ENCODE measurements at places on chromosomes 13 and 19.
A peak's percentile ranks its signal among the peaks of the same experiment; 100 is the strongest.

DNA sequence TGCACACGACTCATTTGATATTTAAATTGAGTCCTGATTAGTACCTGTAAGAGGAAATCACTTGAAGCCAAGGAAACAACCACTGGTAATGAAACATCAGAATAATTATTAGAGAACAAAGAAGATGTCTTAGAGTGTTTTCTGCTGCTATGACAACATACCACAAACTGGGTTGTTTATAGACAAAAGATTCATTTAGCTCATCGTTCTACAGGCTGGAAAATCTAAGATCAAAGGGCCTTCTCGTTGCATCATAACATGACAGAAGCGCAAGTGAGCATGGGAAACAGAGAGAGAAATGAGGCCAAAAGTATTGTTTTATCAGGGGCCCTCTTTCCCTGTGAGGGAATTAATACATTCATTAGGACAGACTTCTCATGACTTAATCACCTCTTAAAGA is 1024.0 kb upstream of the PCDH9 start:
- no peak for DNase-seq

GRCh38 chr13:111922086-111922485 is 144.9 kb upstream of the SOX1 start:
- no peak for DNase-seq

DNA sequence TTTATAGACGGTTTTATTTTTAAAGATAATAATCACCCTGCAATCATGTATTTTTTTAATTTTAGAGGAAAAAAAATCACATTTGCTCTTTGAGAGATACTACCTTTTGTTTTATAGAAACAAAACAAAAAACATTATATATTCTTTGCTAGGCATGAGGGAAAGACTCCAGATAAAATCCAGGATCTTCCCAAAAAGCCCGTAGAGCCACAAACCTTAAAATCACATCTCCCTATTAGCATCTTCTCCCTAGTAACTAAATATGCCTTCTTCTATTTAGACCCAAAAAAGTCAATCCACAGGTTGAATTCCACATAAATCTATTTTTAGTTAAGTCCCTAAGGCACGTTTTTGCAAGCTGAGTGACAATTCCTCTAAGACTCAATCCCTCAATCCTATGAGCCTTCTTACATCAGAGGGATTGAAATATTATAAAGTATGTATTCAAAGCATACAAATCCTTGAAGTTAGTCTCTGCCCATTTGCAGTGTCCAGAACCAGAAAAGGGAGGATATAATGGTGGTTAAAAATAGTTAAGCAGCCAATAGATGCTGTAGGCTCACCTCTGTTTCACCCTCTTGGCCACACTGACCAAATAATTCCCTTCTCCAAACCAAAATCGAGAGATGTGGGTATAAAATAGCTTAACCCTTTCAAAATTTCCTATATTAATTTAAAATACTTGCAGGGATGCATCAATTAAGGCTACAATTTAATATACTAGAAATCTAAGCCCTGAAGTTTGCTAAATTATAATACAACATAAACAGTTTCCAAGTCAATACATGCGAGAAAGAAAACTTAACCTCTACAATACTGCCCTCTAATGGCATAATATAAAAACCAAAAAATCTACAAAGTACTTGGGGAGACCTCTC is 64.0 kb downstream of the SERP2 start:
- peak; percentile 44 for DNase-seq

DNA sequence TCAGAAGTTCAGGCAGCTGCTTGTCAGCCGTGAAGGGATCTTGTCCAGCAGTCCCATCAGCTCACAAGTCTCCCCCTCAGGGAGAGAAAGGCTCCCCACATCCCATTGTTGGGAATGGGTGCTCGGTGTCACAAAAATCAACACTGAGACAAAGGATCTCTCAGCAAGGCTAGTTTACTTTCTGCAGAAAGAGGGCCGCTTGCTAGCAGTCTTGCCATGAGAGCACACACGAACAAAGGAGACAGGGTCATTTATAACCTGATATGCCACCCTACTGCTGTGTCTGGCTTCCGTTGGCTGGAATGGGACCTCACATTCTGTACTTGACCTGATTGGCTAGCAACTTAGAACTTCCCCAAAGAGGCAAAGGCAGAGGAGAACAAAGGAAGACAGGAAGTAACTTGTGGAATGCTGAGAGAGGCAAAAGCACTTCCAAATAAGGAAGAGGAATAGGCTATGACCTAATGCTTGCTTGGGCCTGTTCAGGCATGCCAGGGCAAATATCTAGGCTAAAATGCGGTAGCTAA is 8.7 kb upstream of the IGFL3 start:
- DNase-seq = peak; percentile 99

- no peak for DNase-seq
Measured at GRCh38 chr13:95180513-95181245, 120.6 kb downstream of the ABCC4 start.

- DNase-seq = no peak
Measured at GRCh38 chr13:72505376-72505775, 222.1 kb downstream of the MZT1 start.

DNA sequence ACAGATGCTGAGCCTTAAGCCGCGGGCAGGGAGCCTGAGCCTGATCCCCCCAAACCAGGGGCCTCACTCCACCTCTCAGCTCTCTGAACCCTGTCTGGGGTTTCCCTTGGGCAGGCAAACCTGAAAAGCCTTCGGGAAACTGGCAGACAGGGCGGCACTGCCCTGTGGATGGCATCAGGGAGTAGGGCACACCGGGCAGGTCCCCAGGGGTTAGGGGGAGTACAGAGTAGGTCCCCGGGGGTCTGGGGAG is 9.7 kb downstream of the MKNK2 start:
- DNase-seq = no peak

GRCh38 chr19:10374931-10375330 is 5.4 kb downstream of the TYK2 start:
- DNase-seq = no peak

GRCh38 chr13:113936166-113936965 is 37.5 kb downstream of the C13orf46 start:
- no peak for DNase-seq

- no peak for DNase-seq
Measured at GRCh38 chr13:80168089-80168850, 172.7 kb downstream of the SPRY2 start.

DNA sequence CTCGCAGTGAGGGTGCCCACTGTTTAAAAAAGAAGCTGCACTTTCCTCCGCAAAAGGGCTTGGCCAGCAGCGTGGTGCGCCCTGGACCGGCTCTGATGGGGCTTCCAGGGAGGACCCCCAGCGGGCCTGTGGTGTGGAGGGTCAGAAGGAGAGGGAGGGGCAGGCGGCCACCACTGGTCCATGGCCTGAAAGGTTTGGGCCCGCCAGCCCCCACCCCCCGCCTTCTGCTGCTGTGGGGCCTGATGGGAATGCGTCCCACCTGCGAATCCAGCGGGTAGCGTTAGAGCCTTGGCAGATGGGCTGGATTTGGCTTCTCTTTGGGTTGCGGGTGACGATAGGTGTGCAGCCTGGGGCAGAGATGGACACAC is 34.7 kb downstream of the TMEM255B start:
- DNase-seq = no peak

GRCh38 chr13:21123956-21124355 is 52.4 kb downstream of the SKA3 start:
- DNase-seq = no peak

- DNase-seq = no peak
Measured at GRCh38 chr13:51729866-51730553, 74.0 kb downstream of the DHRS12 start.

DNA sequence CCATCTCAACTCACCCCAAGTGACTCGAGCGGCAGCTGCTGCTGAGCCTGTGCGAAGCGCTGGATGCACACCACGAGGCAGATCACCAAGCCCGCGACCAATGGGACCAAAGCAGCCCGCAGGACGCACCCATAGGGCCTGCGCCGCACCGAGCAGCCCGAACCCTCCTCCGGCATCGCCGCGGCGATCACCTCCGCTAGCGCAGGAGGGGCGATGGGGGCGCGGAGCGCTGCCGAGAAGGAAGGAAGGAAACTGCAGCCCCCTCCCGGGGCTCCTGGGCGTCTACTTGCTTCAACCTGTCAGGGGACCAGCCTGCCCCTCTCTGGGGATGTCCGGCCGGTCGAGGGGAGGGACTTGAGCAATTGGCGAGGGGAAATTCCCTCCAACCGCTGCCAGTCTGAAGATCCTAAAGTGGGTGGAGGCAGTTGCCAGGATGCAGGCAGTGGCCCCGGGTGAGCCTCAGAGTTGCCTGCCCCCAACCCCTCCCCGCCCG is at the start of gene CD70:
Gene CD70 (minus strand): TSS at position 324 of the 493 bp plus-strand sequence. CDS start 148 bp downstream, at position 176.
- DNase-seq = no peak

DNA sequence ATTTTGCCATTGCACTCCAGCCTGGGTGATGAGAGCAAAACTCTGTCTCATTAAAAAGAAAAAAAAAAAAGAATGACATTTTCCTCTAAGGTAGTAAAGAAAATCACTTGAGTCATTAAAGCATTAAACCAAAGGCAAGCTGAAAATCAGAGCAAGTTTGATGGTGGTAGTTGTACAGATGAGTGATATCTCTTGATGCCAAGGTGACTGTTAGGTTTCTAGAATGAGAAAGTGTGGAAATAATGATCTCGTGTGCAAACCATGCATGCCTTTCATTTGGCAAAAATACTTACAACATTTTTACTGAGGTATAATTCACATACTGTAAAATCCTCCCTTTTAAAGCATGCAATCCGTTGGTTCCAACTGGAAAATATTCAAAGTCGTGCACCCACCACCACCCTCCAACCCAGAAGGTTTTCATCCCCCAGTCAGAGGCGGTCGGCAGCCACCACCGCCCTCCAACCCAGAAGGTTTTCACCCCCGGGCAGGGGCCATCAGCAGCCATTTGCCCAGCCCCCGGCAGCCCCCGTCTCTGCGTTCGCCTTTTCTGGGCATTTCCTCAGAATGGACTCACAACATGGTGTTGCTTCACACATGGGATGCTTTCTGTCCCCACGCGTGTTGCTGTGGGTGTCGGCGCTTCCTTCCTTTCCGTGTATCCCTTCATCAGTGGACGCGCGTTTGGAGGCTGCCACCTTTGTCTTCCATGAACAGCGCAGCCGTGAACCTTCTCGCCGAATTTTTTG is 90.2 kb downstream of the ATP11A start:
- DNase-seq = no peak

- peak; percentile 84 for DNase-seq
Measured at GRCh38 chr13:39451860-39452301, 151.1 kb downstream of the LHFPL6 start.

DNA sequence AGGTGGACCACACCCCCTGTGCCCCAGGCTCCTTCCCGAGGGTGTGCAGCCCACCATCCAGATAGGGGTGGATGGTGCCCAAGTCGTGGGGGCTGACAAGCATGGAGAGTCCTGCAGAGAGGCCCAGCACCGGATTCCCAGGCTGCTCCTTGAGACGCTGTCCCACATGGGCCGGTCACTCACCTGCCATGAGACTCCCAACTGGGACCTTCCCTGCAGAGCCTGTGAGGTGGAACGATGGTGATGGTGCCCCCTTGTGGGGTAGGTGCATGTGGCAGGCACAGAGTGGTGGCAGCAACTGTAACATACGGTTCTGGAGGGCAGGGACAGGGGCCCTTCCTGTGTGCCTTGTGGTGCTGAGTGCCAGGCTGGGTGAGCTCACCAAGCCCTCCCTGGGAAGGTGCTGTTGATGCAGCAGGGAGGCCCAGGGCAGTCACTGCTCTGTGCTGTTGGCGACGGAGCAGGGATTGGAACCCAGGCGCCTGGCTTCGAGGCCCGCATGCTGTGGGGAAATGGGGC is 33.1 kb downstream of the PPP1R37 start:
- DNase-seq = peak; percentile 68

- no peak for DNase-seq
Measured at GRCh38 chr13:94298346-94298745, 181.1 kb downstream of the DCT start.

- DNase-seq = no peak
Measured at GRCh38 chr13:104297075-104297474, 1230.9 kb upstream of the SLC10A2 start.

GRCh38 chr13:23129331-23129730 is 51.4 kb upstream of the SGCG start:
- DNase-seq = no peak

- no peak for DNase-seq
Measured at GRCh38 chr13:42834946-42835345, 53.6 kb downstream of the FAM216B start.

GRCh38 chr19:7152568-7152967 is 83.1 kb downstream of the ZNF557 start:
- DNase-seq = no peak

GRCh38 chr13:25213715-25214114 is 41.6 kb upstream of the AMER2 start:
- no peak for DNase-seq

DNA sequence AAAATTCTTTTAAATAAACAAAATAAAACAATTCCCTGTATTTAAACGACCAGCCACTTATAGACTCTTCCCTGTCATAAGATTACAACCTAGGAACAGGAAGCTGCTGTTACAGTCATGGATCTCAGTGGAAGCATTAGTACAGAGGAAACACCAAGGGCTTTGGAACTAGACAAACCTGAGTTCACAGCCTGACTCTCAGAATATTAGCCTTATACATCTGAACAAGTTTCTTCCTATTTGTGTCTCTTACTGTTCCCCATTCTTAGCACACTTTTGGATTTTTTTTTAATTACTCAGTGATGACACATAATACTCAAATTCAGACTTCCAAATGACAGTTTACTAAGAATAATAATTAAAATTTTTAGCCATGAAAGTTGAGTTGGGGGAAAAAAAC is 46.1 kb downstream of the ZDHHC20 start:
- no peak for DNase-seq

Data from NCI-H146 (cell line).